ENCODE measurements at places on chromosomes 1 and 21.

GRCh38 chr21:46190491-46191131 lies 6.4 kb upstream of the SPATC1L start:
- DNase-seq: no peak

DNA sequence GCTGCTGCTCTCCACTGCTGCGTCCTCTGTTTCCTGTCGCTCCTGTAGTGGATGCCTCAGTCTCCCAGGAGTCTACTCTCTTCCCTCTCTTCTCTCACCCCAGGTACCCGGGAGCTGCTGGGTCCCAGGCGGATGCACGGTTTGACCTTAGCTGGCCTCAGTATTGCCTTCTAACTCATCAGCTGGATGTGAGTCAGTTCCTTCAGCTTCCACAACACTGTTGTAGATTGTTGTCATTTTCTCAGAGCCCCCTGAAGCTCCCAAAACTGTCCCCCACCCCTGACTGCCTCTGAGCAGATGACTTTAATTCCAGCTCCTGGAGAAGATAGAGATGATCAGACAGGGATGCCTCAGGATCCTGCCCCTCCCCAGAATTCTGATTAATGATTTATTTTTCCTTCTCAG lies 7.2 kb downstream of the CNIH3 start:
- peak; percentile 35 for DNase-seq

GRCh38 chr1:243745356-243745755 lies 104.7 kb downstream of the AKT3 start:
- DNase-seq: no peak

DNA sequence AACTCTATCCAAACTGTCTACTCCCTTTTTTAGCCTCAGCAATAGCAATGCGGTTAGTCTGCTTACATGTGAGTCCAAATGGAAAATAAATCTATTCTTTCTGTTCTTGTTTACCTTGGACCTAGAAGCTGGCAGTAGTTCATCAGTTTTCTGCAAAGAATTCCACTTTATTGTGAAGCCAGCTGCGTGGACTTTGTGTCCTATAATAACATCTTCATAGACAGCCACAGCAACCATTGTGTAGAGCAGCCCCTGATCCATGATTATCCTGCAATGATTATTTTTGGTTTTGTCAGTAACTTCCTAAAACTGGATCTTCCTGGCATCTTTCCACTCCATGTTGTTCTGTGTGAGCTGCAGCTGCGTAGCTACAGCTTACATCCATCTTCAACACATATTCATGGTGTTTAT lies 408.7 kb downstream of the NUF2 start:
- DNase-seq: no peak

GRCh38 chr1:212753749-212754148 lies 37.8 kb downstream of the NSL1 start:
- no peak for DNase-seq

- DNase-seq: peak; percentile 54
Observed at GRCh38 chr1:5975133-5975880, 16.9 kb downstream of the NPHP4 start.

GRCh38 chr1:28329395-28330153 lies 734 bp downstream of the MED18 start:
- DNase-seq: no peak

DNA sequence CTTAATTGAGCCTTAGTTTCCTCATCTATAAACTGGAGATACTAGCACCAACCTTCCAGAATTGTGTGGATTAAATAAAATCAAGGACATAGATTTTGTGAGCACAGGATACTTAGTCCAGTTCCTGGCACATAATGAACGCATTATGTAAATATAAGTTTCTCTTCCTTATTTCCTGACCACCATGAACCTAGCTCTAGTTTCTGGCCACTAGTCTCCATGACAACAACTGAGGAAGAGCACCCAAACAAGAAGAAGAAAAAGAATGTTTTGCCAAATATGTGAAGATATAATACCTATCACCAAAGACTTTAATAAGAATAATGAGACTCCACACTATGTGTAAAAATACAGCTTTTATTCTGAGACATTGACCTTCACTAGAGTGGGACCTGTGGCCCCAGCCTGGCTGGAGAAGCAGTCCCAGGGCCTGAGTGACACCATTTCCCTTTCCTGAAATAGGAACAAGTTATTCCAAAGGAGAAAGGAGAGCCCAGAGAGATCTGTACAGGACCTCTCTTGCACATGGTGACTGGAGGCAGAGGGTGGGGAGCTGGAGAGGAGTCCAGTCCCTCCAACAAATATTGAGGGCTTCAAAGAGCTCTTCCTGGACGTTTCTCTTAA lies 940 bp upstream of the USF1 start:
- DNase-seq: no peak

DNA sequence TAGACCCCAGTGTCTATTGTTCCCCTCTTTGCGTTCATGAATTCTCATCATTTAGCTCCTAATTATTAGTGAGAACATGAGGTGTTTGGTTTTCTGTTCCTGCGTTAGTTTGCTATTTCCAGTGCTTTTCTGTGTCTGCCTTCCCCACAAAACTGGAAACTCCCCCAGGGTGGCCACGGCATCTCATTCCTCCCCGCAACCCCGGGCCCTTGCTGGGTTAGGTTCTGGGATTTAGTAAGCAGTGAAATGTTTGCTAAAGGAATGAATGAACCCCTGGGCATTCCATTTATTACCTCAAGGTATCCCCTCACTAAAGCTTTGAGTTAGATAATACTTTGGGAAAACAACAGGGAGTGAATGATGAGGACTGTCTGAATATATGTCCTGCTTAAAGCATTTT lies 142.9 kb downstream of the GLUL start:
- DNase-seq: no peak

GRCh38 chr1:100502052-100502792 lies 35.7 kb upstream of the GPR88 start:
- DNase-seq: no peak
